ENCODE measurements at places on chromosomes 4 and X.

DNA sequence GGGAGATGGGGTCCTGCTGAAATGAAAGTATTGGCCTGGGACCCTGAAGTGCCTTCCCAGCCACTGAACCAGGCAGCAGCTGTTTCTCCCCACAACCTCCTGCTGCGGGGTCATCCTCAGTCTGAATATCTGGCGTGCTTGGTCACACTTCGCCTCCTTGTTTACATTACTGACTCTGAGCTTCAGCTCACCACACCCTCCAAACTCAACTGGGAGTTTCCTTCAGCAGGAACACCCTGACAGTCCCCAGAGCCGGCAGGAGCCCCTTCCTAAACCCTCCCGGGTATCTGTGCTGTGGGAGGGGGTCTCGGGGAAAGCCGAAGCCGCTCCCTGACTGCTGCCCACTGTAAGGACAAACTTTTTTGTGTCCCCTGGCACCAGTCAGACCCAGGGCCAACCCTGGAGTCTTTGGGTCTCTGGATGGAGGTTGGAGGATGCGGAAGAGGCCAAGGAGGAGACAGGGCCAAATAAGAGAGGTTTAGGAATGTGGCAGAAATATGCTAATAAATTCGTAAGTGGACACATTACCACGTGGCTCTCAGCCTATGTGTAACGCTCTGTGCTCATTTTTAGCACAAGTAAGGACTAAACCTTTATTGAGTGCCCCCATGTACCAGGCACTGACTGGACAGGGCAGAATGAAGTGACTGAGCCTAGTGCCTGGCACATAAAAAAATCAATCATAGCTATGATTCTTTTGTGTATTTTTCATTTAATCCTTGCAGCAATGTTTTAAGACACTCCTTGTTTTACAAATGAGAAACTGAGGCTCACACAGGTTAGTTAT lies 20.7 kb downstream of the FHDC1 start:
- DNase-seq: no peak

- DNase-seq: no peak
Observed at GRCh38 chr4:576991-577498, 950 bp upstream of the TMEM271 start.

- DNase-seq: no peak
Observed at GRCh38 chrX:40080894-40081678, 16.7 kb downstream of the BCOR start.

GRCh38 chrX:134580907-134581306 lies 77.4 kb downstream of the PLAC1 start:
- no peak for DNase-seq

DNA sequence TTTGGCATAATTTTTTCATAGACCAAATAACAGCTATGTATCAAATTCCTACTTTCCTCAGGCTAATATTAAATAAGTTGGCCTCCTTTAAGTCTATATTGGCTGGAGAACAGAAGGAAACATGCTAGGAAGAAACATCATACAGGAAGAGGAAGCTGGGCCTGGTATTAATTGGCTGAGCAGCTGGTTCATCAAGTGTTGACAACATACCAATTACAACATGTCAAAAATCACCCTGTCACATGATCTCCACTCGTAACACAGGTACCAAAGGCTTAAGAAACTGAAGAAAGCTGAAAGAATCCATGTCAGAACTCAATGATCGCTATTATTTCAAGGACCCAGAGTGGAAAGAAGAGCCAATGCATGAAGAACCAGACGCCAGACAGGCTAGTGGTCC lies 10.5 kb downstream of the WDFY3 start:
- no peak for DNase-seq

DNA sequence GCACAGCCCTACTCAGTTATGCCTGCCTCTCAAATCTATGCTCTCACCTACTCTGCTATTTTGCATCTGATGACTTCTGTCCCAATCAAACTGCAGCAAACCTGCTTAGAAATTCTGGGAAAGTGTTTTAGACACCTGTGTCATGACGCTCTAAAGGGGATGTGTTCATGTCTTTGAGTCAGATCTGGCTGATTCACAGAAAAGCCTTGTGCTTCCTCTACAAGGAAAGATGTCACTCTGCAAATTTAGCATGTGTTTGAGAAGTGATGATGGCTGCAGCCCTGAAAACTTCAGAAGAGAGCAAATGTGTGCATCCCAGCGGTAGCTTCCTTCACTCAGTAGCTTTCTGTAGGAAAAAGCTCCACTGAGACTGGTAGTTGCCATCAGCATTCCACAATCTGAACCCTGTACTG lies 235.4 kb downstream of the MGST2 start:
- no peak for DNase-seq

DNA sequence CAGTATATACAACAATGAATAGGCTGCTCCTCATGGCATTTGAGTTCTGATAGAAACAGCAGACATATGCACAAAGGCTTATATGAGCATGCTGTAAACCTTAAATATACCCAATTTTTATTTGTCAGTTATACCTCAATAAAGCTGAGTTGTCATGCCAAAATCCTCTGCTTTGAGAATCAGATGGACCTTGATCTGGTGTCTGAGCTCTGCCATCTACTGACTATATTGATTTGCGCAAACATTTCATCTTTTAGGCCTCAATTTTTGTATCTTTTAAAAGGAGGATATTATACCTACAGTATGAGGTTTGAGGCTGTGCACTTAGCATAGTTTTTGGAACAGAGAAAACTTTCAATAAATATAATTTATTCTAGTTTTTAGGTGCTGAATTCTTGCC lies 85.2 kb downstream of the PRRG1 start:
- DNase-seq: no peak

GRCh38 chr4:127685292-127685691 lies 44.9 kb upstream of the SLC25A31 start:
- DNase-seq: no peak

DNA sequence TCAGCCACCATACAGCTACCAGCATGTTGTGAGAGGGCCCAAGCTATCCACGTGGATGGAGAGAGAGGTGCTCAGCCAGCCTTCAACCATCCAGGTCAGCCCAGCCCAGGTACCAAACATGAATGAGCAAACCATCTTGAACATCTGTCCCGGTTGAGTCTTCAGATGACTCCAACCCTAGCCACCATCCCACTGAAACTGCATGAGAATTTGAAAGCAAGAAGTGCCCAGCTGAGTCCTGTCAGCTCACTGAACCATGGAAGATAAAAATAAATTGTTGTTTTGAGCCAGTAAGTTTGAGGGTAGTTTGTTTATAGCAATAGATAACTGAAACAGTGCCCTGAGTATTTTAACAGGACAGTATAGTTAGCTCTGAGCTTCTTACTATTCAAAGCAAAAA lies 7.3 kb upstream of the SEL1L3 start:
- no peak for DNase-seq

DNA sequence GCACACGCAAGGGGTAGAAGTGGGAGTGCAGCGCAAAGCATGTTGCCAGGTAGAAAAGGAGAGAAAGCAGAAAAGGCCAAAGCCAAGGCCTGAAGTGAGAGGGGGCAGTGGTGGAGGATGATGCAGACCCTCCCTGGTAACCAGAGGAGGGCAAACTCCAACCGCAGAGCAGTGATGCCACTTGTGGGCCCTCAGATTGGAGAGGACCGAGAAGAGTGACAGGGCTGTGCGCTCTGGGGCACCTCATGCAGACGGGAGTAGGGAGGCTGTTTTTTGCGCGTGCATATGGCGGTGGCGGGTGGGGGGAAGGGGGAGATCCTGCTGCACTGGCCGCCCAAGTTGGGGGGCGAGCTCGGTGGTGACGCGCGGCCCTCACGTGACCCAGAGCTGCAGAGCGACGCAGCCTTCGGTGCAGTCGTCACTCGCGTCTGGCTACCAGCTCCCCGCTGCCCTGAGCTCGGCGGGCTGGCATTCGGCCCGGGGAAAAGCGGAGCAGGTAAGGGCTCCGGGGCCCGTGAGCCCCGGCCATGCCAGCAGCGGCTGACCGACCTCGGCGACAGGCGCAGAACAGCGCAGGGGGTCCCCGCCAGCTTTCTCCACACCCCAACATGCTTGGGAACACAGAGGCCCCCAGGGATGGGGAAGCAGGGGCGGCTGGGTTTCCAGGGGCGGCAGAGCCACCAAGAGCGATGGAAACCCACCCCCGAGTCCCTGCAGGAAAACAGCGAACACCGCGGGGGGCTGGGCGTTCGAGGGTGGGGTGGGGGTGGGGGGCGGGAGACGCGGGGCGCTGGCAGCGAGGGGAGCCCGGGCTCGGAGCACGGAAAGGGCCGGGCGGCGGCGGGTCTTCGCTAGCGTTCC lies at the start of gene BEX3:
Gene BEX3 (plus strand): TSS at position 421 of the 861 bp plus-strand sequence. CDS start 984 bp downstream, outside the sequence.
- DNase-seq: peak; percentile 33

DNA sequence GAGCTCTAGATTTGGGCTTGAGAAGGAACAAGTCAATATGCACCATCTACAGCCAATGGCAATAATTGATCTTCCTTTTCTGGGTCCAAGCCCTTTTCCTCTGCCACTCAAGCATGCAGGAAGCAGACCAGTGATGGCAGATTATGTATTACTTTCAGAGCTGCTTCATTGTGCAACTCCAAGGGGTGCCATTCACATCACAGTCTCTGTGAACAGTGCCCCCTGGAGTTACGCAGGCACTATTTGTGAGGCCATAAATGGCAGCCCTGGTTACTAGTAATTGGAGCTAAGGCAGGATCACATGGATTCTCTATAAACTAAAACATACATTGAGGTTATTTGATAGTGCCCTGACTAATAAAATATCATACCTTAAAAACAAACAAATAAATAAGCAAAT lies 313.4 kb upstream of the SLC7A11 start:
- no peak for DNase-seq

DNA sequence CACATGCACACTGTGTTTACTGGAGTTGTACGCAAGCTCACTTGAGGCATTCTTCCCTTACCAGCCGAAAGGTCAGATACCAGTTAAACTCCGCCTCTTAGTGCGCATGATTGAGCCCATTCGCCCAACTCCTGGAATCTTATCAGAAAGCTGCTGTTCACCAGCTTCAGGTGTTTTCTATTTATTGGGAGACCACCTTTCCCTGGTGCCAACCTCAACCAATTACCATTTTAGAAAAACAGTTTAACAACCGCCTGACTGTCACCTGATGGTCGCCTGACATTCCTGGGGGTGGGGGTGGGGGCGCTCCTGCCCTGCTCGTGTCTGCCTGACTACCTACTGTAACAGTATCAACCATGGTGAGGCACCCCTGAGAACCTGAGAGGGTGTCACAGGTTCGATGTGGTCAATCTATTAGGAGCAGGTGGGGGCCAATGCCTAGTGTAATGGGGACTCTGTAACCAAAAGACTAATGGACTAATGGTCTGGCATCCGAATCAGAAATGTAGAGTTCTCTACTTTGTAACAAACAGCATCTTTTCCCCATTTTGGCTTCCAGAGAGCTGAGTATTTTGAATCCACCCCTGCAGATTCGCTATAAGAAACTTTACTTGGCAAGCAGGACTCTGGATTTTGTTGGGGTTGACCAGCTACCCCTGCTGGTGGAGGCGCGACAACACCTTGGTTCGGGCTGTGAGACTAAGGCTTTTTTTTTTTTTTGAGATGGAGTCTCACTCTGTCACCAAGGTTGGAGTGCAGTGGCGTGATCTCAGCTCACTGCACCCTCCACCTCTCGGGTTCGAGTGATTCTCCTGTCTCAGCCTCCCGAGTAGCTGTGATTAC lies 58.2 kb upstream of the ZNF157 start:
- DNase-seq: peak; percentile 52

DNA sequence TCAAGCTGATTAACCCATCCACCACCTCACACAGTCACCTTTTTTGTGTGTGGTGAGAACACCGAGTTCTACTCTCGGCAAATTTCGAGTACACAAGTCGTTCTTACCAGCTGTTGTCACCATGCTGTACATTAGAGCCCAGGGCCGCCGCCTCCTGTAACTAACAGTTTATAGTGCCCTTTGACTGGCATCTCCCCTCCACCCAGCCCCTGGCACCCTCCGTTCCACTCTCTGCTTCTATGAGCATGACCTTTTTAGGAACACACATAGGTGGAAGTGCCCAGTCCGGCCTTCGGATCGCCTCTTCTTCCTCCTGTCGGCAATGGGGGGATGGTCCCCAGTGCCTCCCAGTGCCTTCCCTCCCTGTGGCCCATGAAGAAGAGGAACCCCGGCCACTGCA lies 141.4 kb downstream of the STK32B start:
- no peak for DNase-seq

GRCh38 chrX:22060415-22061280 lies 28.5 kb downstream of the PHEX start:
- DNase-seq: peak; percentile 28

GRCh38 chr4:1290165-1290977 lies 680 bp downstream of the MAEA start:
- peak; percentile 38 for DNase-seq

- no peak for DNase-seq
Observed at GRCh38 chr4:139986106-139986505, 167.9 kb downstream of the MAML3 start.

- no peak for DNase-seq
Observed at GRCh38 chr4:28784188-28784587, 1923.5 kb downstream of the STIM2 start.
